ENCODE measurements at places on chromosomes 4 and X.

DNA sequence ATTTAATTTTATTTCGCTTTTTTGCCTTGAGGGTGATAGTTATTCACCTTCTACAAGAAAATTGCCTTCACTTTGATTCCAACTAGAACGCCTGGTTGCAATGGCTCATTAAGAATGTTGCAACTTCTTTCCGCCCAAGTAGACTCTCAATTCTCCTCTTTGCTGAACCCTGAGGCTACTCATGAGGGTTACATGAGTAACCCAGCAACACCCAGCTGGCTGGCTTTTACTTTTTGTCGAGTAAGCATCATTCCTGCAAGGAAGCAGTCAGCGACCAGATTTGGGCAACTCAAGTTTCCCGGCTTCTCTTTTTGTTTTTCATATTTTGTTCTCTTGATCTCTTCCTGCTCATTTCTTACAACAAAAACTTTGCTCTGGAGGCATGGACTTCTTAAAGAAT, 495.4 kb downstream of the PACRGL start:
- no peaks in the 10 kb centered on the region for H3K36me3 ChIP-seq
- H3K4me3 ChIP-seq: no peak overlapping the region
- H3K4me1 ChIP-seq: no peaks in the 10 kb centered on the region
- H3K27ac ChIP-seq: no peak overlapping the region
- no peaks in the 10 kb centered on the region for H3K27me3 ChIP-seq

GRCh38 chr4:177478496-177478895, 36.3 kb upstream of the AGA start:
- no peak overlapping the region for H3K27ac ChIP-seq
- H3K27me3 ChIP-seq: no peaks in the 10 kb centered on the region
- no peak overlapping the region for H3K4me3 ChIP-seq
- no peaks in the 10 kb centered on the region for H3K4me1 ChIP-seq

GRCh38 chr4:93480452-93480851, 348.1 kb upstream of the ATOH1 start:
- no peak overlapping the region for H3K27ac ChIP-seq
- DNase-seq: no peak
- H3K4me1 ChIP-seq: no peaks in the 10 kb centered on the region
- H3K36me3 ChIP-seq: no peaks in the 10 kb centered on the region
- no peaks in the 10 kb centered on the region for H3K27me3 ChIP-seq

GRCh38 chr4:145760176-145760575, 80.2 kb downstream of the C4orf51 start:
- H3K27ac ChIP-seq: no peak overlapping the region
- peaks cover 33% of the 10 kb centered on the region for H3K36me3 ChIP-seq
- H3K4me1 ChIP-seq: no peaks in the 10 kb centered on the region
- no peak overlapping the region for H3K4me3 ChIP-seq

DNA sequence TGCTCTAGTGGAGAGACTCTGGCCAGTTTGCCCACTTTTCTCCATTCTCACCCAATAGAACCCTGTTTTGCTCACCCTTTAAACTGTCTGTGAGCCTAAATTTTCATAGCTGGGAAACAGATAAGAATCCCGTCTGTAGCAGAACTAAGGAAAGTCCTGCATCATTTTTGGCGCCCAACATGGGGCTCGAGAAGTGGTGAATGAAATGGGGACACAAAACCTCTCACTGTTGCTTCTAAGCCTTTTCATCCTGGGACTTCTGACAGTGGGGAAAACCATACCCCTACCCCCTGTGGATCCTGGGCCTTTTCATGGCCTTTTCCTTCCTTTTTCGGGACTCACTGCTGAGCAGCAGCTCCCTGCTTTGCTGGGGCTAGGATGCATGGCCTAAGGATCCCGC, 189.9 kb downstream of the INPP4B start:
- no peaks in the 10 kb centered on the region for H3K36me3 ChIP-seq
- no peak for DNase-seq
- no peaks in the 10 kb centered on the region for H3K27me3 ChIP-seq
- H3K4me3 ChIP-seq: no peak overlapping the region
- H3K27ac ChIP-seq: no peak overlapping the region
- no peaks in the 10 kb centered on the region for H3K4me1 ChIP-seq

DNA sequence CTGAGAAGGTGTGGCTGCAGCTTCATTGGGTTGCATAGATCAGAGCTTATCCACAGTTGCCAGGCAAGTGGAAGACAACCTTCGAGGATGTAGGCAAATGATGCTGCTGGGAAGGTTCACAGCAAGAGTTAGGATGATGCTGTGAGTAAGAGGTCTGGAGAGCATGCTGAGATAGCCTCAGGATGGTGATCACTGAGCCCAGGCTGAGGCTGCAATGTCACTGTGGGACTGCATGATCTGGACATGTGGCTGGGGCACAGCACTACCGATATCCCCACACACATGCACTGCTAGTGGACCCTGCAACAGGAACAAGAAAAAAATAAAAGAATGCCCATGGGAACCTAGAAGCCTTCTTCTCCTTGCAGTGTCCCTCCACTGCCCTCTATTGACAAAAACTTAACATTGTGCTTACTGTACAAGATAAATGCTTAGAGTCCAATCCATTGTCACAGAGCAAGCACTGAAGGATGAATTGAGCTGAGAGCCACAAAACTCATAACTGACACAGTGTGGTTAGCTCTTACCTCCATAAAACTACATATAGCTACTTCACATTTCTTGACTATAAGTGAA, 105.6 kb downstream of the CNKSR2 start:
- no peaks in the 10 kb centered on the region for H3K4me1 ChIP-seq
- no peak overlapping the region for H3K4me3 ChIP-seq
- no peak for DNase-seq
- no peaks in the 10 kb centered on the region for H3K36me3 ChIP-seq

- no peak for DNase-seq
- H3K36me3 ChIP-seq: no peaks in the 10 kb centered on the region
- H3K27ac ChIP-seq: no peak overlapping the region
- no peaks in the 10 kb centered on the region for H3K27me3 ChIP-seq
Measured at GRCh38 chr4:188867796-188868195, 728.6 kb downstream of the TRIML1 start.

DNA sequence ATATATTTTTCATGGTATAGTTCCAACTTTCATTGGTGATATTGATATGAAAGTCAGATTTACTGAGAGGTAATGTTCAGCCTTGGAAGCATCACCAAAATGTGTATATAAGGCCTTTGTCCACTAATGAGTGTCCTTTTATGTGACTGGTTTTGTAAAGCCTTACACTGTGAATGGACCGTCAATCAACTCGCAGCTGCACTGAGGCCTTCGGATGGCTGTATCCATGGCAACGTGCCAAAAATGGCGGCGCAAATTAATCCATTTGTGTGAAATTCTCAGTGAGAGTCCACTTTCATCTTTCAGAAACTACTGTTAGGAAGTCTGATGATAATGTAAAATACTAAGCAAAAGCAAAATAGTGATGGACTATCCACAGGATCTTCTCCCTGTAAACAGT, 131.7 kb downstream of the SPCS3 start:
- H3K4me1 ChIP-seq: no peaks in the 10 kb centered on the region
- H3K27me3 ChIP-seq: no peaks in the 10 kb centered on the region
- no peak overlapping the region for H3K27ac ChIP-seq
- no peaks in the 10 kb centered on the region for H3K36me3 ChIP-seq
- no peak for DNase-seq

DNA sequence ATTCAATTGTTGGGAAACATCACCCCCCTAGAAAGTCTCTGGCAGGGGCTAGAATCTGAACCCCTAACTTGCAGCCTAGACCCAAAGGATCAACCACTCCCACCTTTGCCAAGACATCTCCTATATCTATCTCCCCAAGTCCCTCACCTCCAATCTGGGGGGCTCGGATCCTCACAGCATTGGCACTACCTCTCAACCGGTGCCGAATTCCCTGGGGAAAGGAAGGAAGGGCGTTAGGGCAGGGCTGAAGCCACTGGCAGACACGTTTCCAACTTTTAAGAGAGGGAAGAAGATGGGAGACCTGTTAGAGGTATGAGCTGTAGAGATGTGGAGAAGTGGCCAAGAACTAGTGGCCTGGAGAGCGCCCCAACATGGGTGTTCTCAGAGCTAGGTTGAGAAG, 2.7 kb downstream of the TIMM17B start:
- H3K4me1 ChIP-seq: peaks cover 21% of the 10 kb centered on the region
- H3K4me3 ChIP-seq: no peak overlapping the region

DNA sequence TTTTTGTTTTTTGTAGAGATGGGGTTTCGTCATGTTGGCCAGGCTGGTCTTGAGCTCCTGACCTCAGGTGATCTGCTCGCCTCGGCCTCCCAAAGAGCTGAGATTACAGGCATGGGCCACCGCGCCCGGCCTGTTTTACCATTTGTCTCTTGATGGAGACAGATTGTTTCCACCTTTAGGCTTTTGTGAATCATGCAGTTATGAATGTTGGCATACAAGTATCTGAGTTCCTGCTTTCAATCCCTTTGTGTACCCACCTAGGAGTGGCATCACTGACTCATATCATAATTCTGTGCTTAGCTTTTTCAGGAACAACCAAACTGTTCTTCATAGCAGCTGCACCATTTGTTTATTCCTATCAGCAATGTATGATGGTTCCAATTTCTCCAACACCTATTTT, 20.2 kb upstream of the MGST2 start:
- H3K27me3 ChIP-seq: no peaks in the 10 kb centered on the region
- H3K4me3 ChIP-seq: no peak overlapping the region
- H3K36me3 ChIP-seq: no peaks in the 10 kb centered on the region
- no peaks in the 10 kb centered on the region for H3K4me1 ChIP-seq
